ENCODE measurements at places on chromosomes 2 and 18.

DNA sequence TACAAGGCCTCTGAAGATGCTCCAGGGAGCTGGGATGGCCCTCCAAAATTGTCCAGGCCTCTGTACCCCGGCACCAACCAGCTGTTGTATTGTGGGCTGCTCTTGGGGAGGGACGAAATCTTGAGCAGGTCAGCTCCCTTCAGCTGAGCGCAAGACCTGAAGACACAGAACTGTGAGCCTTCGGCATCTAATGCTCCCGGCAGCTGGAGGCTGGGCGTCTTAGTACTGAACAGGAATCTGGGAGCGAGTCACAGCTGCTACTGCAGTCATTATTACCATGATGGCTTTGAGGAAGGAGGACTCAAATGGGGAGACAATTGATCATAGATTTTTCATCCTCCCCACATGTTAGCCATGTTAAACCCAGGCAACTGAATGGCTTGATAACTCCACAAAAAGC, 83.0 kb upstream of the LTBP1 start:
- DNase-seq: no peak

- no peak for DNase-seq
These were observed 777 bp downstream of the MOCOS start for GRCh38 chr18:36187826-36188721.

- no peak for DNase-seq
These were observed 91.3 kb downstream of the ZNF804A start for GRCh38 chr2:184689638-184690037.

DNA sequence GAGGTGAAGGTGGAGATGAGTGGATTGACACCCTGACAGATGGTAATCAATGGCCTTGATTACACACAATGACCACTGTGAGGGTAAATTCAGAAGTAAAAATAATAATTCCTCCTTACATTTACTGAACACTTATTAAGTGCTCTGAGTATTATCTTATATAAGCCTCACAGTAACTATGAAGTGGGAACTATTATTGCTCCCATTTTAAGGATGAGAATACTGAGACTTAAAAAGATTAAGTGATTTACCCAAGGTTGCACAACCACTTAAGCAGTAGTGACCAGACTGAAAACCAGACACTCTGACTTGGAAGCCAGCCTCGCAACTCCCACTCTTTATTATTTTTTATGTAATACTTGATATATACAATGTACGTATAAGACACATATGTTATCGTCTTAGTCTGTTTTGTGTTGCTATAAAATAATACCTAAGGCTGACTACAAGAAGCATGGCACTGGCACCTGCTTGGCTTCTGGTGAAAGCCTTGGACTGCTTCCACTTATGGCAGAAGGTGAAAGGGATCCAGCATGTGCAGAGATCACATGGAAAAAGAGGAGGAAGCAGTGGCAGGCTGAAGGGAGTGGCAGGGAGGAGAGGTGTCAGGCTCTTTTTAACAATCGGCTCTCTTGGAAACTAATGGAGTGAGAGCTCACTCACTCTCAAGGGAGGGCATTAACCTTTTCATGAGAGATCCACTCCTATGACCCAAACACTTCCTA, 41.5 kb upstream of the C1D start:
- DNase-seq: no peak

- no peak for DNase-seq
These were observed 46.7 kb downstream of the EN1 start for GRCh38 chr2:118800736-118801135.

DNA sequence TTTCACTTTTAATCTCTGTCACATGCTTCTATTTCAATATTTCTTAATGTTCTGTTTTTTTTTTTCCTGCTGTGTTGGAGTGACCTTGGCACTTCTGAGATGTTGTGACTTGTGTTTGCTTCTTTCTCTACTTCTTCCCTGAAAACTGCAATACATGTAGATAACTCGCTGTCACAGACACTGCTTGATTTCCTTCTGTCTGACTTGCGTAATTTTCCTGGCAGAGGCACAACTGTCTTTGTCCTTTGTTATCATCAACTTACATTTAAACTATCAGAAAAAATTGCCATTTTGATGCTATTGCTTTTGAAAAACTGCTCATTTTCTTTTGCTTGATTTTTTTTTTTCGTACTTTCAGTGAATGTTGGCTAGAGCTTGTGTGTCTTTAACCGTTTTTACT, 69.0 kb downstream of the BABAM2 start:
- no peak for DNase-seq

- DNase-seq: no peak
These were observed 11.3 kb downstream of the PIGN start for GRCh38 chr18:62175521-62175920.

DNA sequence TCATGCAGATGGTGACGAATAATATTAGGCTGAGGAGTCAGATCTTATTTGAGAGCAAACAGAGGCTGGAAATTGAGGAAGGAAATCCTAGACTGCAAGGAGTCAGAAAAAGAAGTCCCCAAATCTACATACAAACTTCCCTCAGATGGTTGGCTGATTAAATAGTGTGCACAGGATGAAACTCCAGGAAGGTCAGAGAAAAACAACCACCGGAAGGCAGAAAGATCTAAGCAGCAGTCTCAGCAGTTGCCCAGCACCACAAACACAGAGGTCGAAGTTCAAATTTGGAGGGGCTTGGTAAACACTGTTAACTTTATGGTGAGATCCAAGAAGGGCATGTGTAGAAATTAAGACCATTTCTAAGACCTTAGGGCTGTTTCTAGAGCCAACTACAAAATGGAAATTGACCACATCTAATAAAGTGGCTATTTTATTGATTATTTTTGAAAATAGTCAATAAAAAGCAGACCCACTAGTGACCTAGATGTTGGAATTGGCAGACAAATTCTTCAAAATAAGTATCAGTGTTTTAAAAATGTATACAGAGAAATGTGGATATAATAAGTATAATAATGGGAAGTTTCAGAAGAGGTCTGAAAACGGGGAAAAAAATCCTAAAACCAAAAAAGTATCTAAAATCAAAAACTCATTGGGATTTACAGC, 134.8 kb downstream of the GALNT1 start:
- DNase-seq: no peak

DNA sequence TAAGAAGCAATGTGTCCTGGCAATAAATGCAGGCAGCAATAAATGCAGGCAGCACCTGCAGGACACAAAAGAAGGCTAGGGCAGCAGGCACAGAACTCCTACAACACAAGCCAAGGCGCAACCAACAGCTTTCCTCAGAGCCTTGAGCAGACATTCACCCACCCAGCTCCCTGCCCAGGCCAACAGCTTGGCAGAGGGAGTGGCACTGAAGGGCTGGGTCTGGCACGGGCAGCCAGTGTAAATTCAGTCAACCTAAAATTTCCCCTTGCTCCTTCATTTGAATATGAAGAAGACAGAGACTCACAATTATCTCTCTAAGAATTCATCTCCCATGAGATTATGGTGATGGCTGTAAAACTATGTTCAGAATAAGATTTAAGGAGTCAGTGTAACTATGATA, 35.4 kb downstream of the AAK1 start:
- no peak for DNase-seq

GRCh38 chr2:23900133-23900532, 26.8 kb downstream of the ATAD2B start:
- no peak for DNase-seq

DNA sequence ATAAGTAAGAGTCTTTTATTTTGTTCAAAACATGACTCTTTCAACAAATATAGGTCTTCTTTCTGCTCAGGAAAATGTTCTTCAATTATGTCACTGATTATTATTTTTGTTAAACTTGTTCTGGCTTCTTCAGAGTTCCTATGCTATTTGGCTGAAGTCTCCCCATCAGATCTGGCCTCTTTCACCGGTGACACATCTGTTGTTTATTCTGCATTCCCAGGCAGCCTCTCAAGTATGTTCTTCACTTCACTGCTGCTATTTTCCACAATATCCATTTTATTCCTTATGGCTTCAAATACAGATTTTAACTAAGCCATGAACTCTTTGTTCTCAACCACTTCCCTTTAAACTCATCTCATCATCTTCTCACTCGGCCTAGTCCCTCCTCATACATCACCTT, 45.7 kb downstream of the HDAC4 start:
- no peak for DNase-seq

DNA sequence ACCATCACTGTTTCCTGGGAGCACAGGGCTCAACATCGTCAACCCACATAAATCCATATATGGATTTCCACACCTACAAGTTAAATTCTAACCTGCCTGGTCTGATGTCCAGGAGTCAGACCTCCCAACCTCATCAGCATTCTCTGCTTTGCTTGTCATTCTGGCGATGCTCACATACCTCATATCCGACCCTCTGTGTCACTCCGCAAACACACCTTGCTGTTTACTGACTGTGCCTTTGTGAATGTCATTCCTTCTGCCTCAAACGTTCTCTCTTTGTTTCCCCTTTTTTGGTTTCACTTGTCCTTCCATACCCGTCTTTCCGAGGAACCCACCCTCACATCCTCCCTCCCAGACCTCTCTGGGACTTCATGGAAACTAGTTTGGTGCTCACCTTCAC, 187.1 kb downstream of the ACTR3 start:
- no peak for DNase-seq

DNA sequence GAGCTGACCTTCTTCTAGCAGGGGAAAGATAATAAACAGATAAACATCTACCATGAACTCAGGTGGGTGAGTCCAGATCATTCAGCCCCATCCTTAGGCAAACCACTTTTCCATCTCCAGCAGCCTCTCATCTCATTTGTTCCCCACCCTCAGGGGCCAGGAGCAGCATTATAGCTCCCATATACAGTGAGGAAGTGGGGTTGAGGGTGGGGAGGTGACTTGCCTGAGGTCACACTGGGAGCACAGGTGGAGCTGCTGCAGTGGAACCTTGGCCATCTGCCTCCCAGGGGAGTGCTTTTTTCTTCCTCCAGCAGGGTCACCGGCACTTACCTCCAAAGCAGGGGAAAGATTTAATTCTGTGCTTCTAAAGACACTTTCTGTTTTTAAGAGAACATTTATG, 212.5 kb upstream of the SMAD2 start:
- no peak for DNase-seq
